Brain pericyte (primary cell): ENCODE measurements at places on chromosomes 3 and 15.

DNA sequence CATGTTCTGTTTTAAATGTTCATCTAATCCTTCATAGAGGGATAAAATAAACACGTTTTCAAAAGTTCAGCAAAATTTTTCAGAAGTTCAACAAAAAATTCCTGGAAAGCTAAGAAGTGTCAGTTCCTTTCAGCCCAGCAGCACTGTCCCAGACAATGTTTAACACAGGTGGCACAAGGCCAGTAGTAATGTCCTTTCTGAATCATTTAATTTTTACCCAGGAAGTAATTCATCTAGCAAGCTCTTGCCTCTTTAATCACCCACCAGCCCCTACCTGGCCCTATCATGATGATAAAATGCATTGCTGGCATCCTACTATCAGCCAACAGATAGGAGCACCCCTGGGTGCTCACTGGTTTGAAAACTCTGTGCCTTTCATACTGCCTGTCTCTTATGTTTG lies 627.1 kb upstream of the ADAMTS9 start:
- no peak for DNase-seq

- DNase-seq = no peak
These were observed 134.0 kb upstream of the SUCLG2 start for GRCh38 chr3:67788396-67788795.

DNA sequence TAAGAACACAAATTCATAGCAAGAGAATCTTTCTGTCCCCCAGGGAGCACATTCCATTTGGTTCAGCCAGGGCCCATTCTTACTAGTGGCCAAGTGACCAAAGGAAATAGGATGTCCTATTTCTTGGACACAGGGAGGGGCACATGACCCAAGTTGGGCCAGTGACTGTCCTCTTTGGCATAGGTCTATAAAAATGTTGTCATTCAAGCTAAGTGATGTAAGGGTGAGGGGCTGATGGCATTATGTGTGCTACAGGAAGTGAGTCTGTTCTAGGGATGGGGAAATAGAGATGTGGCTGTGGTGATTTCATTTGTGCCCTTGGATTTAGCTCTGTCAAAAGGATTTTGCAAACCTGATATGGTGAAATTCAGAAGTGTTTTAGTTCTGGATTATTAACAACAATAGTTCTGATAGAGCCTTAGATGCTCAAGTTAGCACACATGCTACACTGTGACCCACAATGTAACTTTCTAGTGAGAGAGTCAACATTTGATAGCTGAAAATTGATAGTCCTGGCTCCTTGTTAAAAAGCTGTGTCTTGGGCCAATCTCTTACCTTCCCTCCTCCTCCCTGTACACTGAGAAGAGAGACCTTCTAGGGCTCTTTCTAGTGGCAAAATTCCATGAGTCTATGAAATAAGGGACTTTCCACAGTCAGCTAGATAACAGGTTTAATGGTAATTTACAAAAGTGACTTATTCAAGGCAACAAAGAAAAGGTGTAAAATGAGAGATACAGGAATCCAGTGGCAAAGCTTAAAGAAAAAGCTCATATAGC lies 117.2 kb downstream of the THRB start:
- DNase-seq = no peak

DNA sequence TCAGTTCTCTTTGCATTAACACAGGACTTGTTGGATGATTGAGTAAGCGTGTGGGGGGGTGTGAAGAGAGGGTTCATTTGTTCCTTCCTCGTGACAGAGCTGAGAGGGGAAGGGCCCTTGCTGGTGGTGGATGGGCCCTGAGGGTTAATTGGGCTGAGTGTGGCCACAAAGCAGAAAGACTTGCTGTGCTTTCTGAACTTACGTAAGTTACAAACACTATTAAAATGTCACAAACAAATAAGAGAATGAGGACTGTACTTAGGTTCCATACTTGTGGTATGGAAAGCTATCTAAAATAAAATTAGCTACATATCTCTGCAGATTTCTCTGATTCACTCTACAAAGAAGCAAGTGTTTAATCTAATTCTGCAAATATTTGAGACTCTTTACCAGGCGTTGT lies 231.3 kb downstream of the LPP start:
- no peak for DNase-seq

DNA sequence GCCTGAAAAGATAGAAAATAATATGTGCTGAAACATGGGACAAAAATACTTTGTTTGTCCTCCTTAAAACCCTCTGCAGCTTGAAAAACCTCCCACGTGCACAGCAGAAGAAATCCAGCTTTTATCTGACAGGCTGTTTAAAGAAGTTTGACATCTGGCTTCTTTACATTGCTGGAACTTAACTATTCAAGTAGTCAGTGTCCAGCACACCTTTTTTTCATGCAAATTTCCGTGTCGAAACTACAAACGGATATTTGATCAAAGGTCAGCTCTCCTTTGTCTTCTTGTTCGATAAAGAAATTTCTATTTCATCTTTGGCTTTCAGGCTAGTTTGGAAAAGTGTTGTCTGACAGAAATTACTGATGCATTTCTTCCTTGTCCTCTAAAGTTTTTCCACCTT lies 66.8 kb upstream of the KBTBD8 start:
- no peak for DNase-seq

GRCh38 chr3:50503504-50504342 lies at the start of gene CACNA2D2:
TSS of gene CACNA2D2 (minus strand) at chr3:50503634. CDS start at chr3:50503423, 211 bp downstream.
- no peak for DNase-seq

DNA sequence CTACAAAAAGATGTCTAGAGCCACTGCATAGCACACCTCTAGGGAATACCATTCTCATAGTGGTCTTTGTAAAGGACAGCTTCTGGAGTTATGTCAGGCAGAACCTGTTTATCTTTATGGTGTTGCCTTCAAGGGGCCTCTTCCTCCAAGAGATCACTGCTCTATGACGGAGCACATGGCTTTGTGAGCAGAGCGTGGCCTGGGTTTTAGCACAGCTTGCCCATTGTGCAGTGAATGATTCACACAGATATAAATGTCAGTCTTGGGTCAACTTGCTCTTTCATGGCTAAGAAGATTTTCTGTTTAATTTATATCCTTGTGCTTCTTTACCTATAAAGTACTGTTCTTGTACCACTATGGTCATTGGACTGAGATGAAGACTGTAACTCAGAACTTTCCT lies 41.5 kb upstream of the RBMS3 start:
- DNase-seq = no peak

- no peak for DNase-seq
These were observed 1588.2 kb downstream of the SI start for GRCh38 chr3:163490119-163490518.

- peak; percentile 61 for DNase-seq
These were observed 9.5 kb downstream of the CA12 start for GRCh38 chr15:63372018-63372705.

DNA sequence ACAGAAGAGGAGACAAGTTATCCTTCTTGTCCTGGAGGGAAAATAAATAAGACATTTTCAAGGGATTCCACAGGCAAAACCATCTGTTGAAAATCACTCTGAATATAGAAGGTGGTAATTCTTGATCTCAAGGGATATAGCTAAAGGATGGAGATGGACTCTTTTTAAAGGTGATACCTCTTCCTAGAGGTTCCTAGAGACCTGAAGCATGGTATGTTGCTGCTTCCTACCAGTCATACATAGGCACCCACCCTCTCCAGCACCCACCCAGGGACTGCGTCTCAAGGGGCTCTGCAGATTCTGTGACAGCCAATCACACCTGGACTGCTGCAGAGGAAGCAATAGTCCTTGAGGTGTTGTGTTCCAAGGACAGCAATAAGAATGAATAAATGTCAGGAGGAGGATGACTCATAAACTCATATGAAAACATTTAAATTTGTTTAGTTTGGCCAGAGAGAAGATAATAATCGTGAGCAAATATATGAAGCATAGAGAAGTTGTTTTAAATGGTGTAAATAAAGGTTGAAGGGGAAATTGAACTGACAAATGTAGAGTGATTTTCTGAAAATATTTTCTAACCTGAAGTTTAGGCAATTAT lies 741.6 kb upstream of the CBLB start:
- DNase-seq = peak; percentile 32

GRCh38 chr15:90869601-90870353 lies 1.4 kb downstream of the FURIN start:
- DNase-seq = peak; percentile 68

DNA sequence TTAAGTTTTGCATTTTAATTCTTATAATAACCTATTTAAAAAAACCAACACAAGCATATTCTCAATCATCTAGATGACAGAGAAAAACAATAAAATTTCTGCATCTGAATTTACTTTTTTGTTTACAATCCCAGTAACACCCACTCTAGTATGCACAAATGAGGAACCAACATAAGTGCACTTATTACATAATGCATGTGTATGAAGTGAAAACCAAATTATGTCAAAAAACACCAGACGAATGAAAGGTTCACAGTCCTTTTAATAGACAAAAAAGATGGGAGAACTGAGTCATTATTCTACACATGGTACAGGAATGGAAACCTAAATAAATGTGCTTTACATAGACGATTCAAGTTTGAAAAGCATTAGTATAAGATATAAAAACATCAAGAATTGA lies 91.7 kb downstream of the NR1I2 start:
- no peak for DNase-seq

DNA sequence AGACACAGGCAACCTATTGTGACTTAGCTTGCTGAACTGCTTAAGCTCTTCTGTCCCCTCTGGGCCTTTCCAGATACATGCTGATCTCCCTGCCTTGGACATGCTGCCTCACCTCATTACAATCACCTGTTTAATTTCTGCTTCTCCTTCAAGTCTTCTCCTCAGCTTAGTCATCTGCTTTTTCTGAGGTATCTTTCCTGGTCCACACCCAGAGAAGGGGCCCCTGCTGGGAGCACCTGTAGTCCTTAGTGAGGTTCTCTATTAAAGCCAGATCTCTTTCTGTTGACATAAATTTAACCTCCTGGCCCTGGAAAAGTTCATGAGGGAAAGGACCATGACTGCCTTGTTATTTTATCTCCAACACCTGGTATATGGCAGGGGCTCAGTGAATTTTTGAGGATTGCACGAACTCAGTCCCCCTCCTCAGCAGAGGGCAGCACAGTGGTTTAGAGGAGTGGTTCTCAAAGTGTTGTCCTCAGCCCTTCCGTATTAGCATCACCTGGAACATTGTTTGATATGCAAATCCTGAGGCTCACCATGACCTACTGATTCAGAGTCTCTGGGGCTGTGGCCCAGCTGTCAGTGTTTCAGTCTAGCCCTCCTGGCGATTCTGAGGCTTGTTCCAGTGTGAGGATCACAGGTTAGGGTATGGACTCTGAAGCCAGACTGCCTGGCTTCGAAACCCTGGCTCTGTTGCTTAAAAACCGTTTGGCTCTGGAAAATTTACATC lies 12.7 kb downstream of the COL6A6 start:
- no peak for DNase-seq

DNA sequence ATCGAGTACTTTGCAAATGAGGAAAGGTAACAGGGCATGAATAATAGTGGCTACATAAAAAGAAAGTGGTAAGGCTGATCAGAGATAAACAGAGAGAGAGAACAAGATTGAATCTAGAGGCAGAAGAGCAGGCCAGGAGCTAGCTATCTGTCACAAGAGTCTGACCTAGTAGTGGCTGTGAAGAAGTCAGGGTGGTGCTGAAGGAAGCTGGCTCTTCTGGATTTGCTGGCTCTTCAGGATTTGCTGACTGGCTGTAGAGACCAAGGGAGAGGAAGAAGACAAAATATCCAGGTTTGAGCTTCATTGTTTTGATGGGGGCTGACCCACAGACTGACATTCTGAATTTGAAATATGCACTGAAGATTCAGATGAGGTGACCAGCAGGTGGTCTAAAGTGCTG lies 142.3 kb downstream of the SSR3 start:
- DNase-seq = no peak

- DNase-seq = no peak
These were observed 205.0 kb downstream of the LPP start for GRCh38 chr3:188358787-188359493.

DNA sequence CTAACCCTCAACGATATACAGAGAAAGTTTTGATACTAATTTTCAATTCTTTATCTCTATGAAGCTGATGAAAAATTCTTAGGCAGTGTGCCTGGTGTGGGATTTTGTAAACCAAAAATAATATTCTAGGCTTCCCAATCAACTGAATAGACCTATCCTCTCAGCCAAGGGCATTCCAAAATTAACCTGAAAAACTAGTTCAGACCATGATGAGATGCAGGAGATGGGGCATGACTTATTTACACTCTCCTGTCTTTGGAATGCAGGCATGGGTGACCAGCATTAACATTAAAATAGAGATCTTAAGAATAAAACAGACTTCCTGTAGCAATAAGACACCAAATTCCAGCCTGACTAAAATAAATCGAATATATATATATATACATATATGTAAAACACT lies 7.8 kb upstream of the LPCAT4 start:
- DNase-seq = no peak

GRCh38 chr15:65680544-65680943 lies 58.8 kb downstream of the SLC24A1 start:
- DNase-seq = no peak

- DNase-seq = no peak
These were observed 989 bp upstream of the VGLL3 start for GRCh38 chr3:86991840-86992435.

- no peak for DNase-seq
These were observed 95.3 kb downstream of the DAPK2 start for GRCh38 chr15:63950911-63951481.

GRCh38 chr3:125166599-125167136 lies 45.9 kb downstream of the SLC12A8 start:
- DNase-seq = no peak

DNA sequence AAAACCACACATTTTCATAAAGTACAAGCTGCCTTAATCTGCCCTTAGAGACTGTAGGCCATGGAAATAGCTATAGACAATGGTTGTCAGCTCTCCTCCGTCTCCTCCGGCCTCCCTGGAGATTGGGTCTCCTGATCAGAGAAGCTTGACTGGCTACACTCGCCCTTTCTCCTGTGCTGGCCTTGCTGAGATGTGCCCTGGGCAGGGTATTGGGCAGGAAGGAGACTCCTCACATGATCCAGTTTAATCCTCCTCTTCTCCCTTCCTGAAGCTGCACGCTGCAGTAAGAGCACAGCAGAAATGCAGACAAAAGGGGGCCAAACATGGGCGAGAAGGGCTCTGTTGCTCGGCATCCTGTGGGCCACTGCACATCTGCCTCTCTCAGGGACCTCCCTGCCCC lies at the start of gene SLC24A5:
Gene SLC24A5, plus strand, starts transcription at position 246 of the 400 bp plus-strand sequence. Its CDS starts 55 bp downstream, at position 301.
- no peak for DNase-seq

GRCh38 chr15:34336231-34336990 lies 1.2 kb downstream of the SLC12A6 start:
- no peak for DNase-seq

DNA sequence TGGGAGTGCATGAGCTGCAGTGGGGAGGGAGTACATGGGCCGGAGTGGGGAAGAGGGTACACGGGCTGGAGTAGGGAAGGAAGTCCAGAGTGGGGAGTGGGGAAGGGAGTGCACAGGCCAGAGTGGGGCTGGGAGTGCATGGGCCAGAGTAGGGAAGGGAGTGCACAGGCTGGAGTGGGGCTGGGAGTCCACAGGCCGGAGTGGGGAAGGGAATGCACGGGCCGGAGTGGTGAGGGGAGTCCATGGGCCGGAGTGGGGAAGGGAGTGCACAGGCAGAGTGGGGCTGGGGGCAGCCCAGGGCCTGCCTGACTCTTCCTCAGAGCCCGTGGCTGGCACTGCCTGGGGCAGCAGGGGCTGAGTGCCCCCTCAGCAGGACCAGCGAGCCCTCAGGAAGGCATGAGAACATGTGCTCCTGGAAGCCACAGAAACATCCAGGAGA lies 40.7 kb downstream of the KLF15 start:
- no peak for DNase-seq
